Glutamatergic neuron (in vitro differentiated cells): ENCODE measurements at places on chromosomes 5 and 9. TPM values are rescaled to one million over a fixed set of nuclear protein-coding genes. Genes with fewer than 3 reads are reported as not detected.

DNA sequence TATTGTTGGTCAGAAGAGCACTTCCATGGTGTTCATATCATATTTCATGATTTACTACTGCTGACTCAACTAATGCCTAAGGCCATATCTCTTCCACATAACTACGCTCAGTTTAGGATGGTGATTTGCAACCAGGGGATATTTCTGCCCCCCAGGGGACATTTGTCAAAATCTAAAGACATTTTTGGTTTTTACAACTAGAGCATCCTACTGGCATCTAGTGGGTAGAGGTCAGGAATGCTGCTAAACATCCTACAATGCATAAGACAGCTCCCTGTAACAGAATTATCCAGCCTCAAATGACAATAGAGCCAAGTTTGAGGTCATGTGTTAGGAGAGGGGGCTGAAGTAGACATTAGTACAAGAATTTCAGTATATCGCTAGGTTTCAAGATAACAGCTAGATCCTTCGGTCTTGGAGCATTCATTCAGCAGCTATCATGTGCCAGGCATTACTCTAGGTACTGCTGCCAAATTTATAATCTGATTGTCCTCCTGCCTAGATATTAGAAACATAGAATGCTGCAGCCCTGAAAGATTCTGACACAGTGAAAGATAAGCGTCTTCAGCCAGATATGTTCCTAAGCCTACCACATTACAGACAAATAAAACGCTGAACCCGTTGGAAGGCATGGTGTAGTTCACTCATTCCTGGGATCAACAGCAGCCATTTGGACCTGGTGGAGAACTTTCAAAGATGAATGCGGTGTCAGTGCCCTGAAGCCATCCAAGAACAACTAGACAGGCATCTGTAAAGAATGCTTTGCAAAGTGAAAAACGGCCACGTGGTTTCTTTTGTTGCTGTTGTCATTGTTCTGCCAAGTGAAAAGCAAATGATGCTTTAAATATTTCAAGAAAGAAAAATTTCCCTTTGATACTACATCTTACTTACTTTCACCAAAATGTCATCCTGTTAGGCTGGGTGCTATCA is 55.5 kb upstream of the FST start:
- no peak for DNase-seq

DNA sequence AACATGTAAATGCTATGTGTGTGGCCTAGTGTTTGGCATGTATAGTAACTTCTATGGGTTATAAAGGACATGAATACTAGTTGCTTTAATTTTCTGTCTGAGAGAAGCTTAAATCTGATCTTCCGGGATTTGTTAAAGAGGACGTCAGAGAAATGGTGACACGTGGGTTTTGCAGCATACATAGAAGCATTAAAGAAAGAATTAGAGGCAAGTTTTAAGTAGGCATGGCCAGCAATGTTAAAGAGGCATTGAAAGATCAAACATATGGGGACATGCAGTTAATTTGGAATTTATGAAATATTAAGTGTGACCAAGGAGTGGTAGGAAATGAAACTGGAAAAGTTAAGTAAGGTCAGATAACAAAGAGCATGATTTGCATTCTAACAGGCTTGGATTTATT is 311.4 kb upstream of the RIOK2 start:
- no peak for DNase-seq

HTR4 gene
- not detected for total RNA-seq

DNA sequence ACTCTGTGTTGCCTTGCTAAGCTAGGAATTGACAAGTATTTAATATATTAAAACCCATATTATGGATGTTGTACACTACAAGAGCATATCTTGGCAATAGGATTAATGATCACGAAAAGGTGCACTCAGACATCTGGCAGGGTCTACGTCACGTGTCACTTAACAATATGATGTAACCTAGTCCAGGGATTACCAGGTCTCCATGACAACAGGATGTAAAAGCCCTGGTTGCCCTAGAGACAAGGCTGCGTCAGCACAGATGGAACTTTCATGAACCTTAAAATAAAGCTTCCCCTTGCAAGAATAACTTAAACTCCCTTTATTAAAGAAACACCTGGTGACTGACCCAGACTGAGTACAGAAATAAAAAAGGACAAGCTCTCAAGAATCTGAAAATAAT is 717.8 kb downstream of the CDH18 start:
- DNase-seq = peak; percentile 20

- no peak for DNase-seq
Measured at GRCh38 chr5:110896901-110897300, 158.1 kb downstream of the SLC25A46 start.

FCN2 gene
- total RNA-seq = not detected

DNA sequence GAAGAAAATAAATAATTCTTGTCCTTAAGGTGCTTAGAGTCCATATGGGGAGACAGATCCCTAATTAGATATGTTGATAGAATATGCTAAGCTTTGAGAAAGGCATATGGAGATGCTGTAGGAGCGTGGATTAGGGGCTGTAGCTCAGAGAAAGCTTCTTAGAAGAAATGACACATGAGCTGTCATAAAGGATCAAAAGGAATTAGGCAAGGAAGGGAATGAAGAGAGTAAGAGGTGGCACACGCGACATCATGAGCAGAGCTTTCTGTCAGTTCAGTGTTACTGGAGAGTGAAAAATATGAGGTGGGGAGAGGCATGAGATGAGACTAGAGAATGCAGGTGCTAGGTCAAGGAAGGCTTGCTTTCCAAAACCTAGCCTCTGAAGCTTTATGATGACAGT is 118.6 kb downstream of the KIAA0825 start:
- no peak for DNase-seq

FOXI1 gene
- not detected for total RNA-seq
